Activated naive CD4-positive, alpha-beta T cell treated with Interleukin-2 at 50 U/mL for 16 hours (primary cell): ENCODE measurements at places on chromosomes 3 and 15.

DNA sequence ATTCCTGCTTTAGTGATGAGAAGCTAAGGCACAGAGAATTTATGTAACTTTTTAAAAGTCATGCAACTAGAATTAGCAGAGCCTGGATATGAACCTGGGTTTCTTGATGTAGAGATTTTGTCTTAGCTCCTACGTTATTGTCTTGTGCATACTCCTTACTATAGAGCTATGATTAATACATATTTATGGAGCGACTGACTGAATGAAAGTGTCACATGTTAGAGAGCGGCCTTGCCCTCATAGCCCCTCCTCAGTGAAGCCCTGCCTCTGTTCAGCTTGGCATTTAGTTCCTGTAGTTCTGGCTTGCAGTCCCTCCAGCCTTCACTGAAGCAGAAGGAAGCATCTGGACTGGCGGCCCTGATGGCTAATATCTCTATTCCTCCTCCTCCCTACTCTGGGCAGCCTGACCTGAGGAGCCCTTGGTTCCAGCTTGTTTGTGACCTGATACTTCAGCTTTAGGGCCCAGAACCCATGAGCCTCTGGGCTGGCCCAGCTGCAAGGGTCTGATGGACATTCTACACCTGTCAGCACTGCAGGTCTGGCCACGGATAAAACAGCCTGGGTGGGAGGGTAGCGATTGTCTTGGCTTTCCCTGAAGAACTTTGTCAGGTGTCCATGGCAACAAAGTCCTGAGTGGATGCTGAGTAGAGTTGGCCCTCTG, 13.4 kb upstream of the AGBL1 start:
- no peak for DNase-seq

DNA sequence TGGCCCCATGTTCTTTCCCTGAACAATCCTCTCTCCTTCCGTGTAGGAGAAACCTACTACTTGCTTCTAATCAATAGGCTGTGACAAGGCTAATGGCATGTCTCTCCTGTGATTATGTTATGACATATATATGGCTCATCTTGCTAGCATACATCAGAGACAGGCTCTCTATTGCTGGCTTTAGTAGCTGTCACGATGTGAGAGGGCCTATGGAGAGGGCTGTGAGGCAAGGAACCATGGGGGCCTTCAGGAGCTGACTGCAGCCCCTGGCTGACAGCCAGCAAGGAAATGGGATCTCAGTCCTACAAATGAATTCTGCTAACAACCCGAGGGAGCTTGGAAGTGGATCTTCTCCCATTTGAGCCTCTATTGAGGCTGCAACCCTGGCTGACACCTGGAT, 96.3 kb downstream of the EOMES start:
- no peak for DNase-seq

DNA sequence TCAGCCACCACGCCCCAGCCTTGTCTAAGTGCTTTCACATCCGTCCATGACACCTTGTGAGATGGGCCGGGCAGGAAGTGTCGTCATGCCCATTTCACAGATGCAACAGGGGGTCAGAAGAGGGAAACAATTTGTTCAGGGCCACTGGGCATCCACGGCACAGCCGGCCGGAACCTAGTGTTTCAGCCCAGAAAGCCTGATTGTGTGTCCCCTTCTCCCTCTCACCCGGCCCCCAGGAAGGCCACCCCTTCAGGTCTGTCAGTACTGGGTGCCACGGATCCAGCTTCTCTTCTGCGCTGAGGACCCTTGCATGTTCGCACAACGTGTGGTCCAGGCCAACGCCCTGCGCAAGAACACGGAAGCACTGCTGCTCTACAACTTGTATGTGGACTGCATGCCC, 15.8 kb downstream of the DNAH1 start:
- no peak for DNase-seq

DNA sequence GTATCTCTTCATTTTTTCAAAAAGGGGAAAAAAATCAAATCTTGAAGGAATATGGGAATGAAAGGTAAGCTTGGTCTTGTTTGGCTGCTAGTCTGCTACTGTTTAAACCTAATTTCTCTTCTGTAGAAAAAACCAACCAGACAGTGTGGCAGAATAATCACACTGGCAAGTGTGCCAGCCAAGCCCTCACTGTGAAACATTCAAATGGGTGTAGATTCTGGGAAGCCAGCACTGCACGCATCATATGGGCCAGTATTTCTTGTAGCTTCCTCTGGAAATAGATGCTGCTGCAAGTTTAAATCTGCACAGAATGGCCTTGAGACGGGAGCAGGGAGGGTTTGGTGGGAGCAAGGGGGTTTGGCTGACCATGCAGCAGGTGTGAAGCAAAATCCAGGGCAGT, 62.1 kb downstream of the POMGNT2 start:
- DNase-seq, result no peak

DNA sequence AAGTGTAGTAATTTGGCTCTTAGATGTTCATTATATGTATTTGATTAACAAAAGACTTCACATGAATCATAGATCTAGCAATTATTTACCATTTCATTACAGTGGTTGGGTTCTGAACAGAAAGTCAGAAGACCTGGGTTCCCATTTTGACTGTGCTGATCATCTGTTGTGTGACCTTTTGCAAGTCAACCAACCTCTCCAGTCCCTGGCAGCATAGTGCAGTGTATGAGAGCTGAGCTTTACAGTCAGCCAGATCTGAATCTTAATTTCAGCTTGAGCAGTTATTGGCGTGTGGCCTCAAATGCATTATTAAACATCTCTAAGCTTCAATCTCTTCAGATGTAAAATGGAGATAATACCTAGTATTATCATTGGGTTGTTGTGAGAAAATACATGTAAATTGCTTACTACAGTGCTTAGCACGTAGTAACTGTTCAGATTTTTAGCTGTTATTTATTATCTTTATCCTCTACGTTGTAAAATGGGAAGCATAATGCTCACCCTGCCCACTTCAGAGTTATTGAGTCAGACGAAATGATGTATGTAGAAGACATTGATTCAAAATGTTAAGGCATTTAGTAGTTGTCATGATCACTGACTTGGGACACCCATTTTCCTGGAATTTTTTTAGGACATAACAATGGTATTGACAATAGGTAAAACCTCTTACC, 104.0 kb downstream of the KLHL25 start:
- DNase-seq, result peak; percentile 60
